ENCODE measurements at places on chromosomes 11 and 22.

GRCh38 chr22:21940521-21940920 lies 12.1 kb downstream of the PPM1F start:
- no peak for DNase-seq

- no peak for DNase-seq
Observed at GRCh38 chr11:107577346-107577711, 11.8 kb upstream of the ALKBH8 start.

- no peak for DNase-seq
Observed at GRCh38 chr11:33452836-33453624, 195.8 kb downstream of the HIPK3 start.

DNA sequence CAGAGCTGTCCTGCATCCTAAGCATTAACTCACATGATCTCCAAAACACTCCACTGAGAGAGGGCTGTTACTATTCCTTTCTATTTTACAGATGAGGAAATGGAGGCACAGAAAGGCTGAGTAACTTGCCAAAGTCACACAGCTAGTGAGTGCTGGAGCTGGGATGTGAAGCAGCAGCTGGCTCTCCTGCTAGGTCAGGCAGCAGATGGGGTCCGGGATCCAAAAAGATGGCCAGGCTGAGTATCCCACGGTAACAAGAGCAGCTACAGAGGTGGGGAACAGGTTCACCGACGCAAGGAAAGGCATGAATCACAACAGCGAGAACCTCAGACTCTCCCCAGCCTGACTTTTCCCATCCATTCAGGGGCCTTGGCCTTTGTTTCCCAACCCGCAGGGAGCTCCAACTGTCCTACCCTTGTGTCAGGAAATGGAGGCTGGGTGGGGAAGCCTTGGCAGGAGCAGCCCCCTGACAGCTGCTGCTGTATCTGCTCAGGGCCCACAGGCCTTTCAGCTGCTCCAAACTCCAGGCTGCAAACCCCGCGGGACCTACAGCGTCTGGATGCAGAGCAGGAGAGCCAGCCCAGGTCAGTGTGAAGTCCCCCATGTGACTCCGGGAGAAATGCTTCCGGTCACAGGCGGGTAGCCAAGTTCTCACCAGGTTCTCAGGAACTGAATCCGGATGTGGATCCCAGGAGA lies 29.5 kb downstream of the DKK3 start:
- peak; percentile 85 for DNase-seq

- peak; percentile 98 for DNase-seq
Observed at GRCh38 chr11:71787098-71787823, 45.7 kb upstream of the DEFB108B start.

DNA sequence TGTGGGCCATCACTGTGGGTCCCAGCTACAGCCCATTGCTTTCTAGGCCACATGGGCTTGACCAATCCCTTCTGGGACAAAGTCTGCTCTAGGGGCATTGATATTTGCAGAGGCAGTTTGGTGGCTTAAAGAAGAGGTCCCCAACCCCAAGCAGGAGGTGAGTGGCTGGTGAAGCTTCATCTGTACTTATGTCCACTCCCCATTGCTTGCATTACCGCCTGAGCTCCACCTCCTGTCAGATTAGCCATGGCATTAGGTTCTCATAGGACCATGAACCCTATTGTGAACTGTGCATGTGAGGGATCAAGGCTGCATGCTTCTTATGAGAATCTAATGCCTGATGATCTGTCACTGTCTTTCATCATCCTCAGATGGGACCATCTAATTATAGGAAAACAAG lies 54.4 kb upstream of the CADM1 start:
- DNase-seq: no peak

DNA sequence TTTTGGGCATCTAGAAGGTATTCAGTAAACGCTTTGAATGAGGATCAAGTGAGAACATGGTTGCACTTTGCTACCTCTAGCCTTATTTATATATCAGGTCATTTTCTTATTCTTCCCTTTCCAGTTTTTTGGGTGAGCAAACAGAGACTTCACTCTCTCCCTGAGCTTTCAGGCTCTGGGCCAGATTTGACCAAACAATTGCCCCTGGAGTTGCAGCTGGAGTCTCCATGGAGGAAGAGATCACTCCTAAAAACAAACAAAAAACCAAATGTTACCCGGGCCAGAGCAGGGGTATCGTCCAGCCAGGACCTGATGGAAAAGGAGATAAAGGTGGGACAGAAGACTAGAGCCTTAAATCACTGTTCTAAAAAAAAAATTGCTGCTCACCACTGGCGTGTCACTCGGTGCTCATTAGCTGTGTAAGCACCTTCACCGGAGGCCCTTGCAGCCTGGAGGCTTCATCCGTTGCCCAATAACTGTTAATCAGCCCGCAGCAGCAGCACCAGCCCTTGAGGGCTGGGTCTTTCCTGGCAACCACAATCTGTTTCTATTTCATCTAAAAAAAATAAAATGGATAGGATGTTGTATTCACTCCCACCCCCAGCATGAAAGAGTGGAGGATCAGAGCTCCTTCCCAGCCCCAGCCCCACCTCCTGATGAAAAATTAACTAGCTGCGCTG lies 125.0 kb downstream of the PKNOX2 start:
- DNase-seq: no peak

DNA sequence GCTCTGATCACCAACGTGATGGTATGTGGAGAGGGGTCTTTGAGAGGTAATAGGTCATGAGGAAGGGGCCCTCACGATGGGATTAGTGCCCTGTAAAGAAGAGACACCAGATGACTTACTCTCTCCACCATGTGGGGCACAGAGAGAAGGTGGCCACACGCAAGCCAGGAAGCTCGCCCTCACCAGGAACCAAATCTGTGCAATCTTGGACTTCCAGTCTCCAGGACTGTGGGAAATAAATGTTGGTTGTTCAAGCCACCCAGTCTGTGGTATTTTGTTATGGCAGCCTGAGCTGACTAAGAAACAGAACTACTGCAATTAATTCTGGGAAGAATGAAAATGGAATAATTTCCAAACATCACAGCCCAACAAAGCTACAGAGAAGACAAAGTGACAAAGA lies 117.5 kb downstream of the SNX19 start:
- no peak for DNase-seq

- no peak for DNase-seq
Observed at GRCh38 chr11:42589286-42589685, 722.5 kb upstream of the API5 start.

- DNase-seq: no peak
Observed at GRCh38 chr11:67279589-67280340, 9.3 kb upstream of the ANKRD13D start.

DNA sequence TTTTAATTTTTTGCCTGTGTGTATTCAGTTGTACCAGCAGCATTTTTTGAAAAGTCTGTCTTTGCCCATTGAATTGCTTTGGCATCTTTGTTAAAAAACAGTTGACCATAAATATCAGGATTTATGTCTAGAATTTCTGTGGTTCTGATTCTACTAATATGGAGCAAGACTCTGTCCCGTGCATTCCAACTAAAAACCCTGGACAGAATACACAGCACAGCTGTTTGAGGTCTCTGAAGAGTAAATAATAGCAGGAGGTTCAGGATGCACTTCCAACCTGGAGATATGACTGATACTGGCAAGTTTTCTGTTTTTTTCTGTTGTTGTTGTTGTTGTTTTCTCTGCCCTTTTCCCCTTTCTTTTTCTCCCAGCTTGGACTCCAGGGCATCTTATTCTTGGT lies 141.9 kb downstream of the TMEM135 start:
- DNase-seq: no peak

DNA sequence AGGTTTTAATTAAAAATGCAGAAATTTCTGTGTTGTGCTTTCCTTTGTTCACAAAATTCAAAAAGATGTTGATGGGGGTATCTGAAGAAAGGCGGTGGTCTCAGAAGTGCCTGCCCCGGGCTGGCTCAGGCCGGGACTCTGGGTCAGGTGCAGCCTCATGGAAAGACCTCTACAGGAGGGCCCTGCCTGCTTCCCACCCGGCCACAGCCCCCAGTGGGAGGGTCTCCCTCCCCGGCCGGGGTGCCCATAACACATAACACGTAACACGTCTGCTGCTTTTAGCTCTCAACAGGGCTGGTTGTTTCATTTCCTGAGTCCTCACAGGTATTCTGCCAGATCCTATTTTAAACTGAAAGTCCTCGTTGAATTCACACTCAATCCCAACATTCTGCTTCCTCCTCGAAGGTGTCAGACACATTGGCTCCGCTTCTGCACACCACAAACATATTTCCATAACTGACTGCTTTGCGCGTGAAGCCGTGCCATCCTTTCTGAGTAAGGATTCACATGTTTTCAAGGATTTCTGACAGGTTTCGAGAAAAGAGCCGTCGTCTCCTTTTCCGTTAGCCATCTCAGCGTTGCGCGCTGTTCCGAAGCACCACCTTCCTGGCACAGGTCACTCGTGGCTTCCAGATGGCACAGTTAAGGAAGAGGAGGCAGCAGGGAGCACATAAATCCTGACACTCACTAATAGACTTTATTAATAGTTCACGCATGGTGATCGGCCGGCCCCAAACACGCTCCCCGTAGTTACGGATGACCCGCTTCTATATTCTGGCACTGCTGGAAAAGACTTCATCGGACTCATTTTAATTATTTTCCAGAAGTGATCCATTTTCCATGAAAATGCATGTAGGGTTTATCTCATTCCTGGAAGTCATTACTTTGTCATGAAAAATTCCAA lies 569.3 kb downstream of the BRD1 start:
- no peak for DNase-seq

- DNase-seq: no peak
Observed at GRCh38 chr22:30569674-30570202, 4.7 kb downstream of the GAL3ST1 start.

DNA sequence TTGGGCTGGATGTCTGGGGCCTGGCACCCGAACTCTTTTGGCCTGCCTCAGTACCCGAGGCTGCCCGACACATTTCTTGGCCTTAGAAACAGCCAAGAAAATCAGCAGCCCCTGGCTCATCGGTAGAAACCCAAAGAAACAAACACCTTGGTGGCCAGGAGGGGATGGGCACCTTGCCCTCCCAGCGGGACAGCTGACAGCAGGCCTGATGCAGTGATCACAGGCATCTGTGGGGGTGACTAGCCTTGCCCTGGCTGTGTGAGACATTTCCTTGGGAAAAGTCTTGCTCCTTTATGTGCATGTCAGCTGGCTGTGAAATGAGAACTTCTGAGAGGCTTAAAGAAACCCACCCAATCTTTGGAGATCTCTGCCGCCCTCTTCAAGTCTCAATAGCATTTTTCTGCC lies 60.9 kb downstream of the SMIM38 start:
- no peak for DNase-seq

DNA sequence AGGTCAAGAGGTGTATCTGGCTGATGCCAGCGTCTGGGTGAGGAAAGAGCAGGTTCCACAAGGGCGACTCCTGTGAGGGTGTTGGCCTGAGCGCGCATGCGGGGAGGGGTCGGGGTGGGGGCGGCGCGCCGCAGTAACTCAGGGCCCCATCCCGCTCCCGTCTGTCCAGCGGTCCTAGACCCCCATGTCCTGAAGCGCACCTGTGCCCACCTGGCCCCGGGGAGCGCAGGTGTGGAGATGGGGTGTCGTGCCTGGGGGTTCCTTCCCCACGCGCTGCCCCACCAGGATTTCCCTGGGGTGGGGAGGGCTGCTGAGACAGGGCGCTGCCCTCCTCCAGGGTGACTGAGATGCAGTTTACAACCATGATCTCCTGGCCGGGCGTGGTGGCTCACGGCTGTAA lies 20.9 kb downstream of the RNH1 start:
- no peak for DNase-seq

- no peak for DNase-seq
Observed at GRCh38 chr11:70548976-70549375, 150.6 kb downstream of the CTTN start.

GRCh38 chr11:8276528-8276927 lies 12.8 kb upstream of the LMO1 start:
- DNase-seq: no peak

- no peak for DNase-seq
Observed at GRCh38 chr11:30244265-30244664, 13.5 kb downstream of the FSHB start.

DNA sequence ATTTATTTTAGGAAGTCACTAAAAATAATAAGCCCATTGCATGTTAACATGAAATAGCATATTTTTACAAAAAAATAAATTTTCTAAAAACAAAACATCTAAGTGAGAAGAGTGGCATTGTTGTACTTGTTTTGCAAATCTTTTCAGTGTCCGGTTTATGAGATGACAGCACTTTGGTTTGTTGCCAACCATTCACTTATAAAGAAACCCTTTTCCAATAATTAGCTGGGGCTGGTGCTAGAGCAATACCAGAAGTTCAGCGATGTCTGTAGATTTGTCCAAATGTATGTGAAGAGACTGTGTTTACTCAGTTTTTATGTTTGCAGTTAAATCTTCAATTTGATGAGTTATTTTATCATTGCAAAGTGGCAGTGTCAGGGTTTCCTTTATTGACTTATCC lies 22.1 kb upstream of the KRTAP5-7 start:
- DNase-seq: no peak

- no peak for DNase-seq
Observed at GRCh38 chr22:41648432-41648831, 27.3 kb downstream of the XRCC6 start.

DNA sequence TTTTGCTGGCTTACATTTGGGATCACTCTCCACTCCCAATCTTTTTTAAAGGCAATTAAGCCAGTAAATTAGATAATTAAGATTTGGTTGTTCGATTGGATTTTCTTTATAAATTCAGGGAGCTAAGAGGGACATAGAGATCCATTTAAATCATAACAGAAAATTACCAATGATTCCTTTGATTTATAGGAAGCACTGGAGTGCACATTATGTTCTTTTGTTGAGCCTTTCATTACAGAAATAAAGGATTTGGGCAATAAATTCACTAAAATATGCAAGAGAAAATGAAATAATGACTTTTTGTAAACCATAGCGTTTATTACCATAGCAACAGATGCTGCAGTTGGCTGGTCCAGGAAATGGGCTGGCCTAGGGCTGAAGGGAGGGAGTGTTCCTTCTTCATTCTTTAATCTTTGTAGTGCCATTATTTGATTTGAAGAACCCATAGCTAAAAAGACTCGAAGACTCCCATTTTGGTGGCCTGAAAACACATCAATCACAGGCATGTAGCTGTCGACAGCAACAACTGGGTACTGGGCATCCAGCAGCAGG lies 73.0 kb downstream of the C2CD3 start:
- DNase-seq: no peak

GRCh38 chr11:36093548-36093947 lies 149.7 kb downstream of the LDLRAD3 start:
- no peak for DNase-seq

GRCh38 chr11:33933602-33934001 lies 41.7 kb upstream of the LMO2 start:
- no peak for DNase-seq

DNA sequence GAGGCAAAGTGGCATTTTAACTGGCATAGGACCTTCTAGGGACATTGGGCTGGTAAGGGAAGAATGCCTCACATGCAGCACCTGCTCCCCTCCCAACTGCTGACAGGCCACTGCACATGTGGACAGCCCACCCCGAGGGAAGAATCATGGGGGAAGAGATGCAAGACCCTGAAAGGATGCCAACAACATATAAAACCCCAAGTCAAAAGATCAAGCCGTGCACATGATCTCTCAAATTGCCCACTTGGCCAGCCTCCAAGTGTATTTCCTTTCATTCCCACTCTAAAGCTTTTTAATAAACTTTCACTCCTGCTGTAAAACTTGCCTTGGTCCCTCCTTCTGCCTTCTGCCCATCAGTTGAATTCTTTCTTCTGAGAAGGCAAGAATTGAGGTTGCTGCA lies 947.8 kb upstream of the CCDC90B start:
- DNase-seq: no peak
